ENCODE measurements at places on chromosomes 7 and 10.

GRCh38 chr10:118358327-118358726 lies 16.2 kb upstream of the FAM204A start:
- DNase-seq, result no peak

GRCh38 chr10:3949711-3950110 lies 164.7 kb upstream of the KLF6 start:
- no peak for DNase-seq

DNA sequence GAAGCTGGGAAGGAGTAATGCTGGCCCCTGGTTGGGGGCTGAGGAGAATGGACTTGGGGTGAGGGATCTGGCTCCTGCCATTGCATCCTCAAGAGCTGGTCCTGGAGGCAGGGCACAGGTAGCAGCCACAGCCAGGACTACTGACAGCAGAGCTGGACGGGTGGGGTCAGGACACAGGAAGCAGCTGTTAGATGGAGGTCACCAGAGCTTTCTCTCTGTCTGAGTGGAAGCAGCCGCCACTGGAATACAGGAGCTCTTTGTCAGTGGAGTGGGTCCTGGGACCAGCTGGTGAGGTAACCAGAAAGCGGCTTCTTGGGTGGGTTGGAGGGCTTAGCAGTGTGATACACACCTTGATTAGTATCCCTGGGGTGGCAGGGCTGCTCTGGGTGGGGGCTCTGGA lies 58.1 kb upstream of the AQP1 start:
- no peak for DNase-seq

GRCh38 chr10:7333961-7334641 lies 76.7 kb downstream of the SFMBT2 start:
- DNase-seq, result no peak

GRCh38 chr10:131997366-131998049 lies 15.8 kb upstream of the BNIP3 start:
- DNase-seq, result peak; percentile 58

- peak; percentile 90 for DNase-seq
These were observed 103.3 kb downstream of the DNMBP start for GRCh38 chr10:99906470-99906869.

- peak; percentile 91 for DNase-seq
These were observed 82.7 kb upstream of the C1GALT1 start for GRCh38 chr7:7099584-7100014.

DNA sequence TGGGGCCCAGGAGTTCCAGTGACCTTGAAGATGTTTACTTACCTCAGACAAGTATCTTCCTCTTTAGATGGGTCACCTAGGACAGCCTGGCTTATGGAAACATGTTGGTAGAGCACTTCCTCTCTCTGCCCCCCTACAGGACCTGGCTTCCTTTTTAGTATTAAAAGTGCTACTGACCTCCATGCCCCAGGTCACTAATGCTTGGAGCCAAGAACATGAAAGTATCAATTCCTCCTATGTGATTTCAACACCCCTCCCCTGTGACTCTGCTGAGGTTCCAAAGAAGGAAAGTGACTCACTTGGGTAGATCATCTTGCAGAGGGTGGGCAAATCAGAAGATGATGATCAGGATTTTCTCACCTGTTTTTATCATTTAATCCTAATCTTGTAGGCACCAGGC lies 125.3 kb upstream of the CCDC6 start:
- DNase-seq, result no peak

GRCh38 chr7:41029072-41029499 lies 673.8 kb downstream of the INHBA start:
- peak; percentile 98 for DNase-seq

- DNase-seq, result no peak
These were observed 29.6 kb downstream of the AMZ1 start for GRCh38 chr7:2717293-2718261.

DNA sequence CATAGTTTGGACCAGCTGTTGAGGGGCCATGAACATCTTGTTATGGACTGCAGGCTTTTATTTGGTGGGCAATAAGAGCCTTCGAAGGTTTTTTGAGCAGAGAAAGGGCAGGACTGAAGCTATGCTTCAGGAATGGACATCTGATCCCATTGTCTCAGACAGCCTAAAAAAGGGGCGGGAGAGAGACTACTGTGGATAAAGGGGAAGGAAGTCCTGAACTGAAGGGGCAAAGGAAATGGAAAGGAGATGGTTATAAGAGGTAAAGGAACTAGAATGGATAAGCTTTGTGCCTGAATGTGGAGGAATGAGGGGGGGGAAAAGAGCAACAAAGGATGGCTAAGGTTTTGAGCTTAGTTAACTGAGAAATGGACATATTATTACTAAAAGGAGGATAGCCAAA lies 172.5 kb downstream of the SKAP2 start:
- DNase-seq, result no peak

- no peak for DNase-seq
These were observed 109.8 kb upstream of the WNT16 start for GRCh38 chr7:121219026-121219425.

- DNase-seq, result no peak
These were observed 82.6 kb upstream of the ASAH2 start for GRCh38 chr10:50333872-50334271.

DNA sequence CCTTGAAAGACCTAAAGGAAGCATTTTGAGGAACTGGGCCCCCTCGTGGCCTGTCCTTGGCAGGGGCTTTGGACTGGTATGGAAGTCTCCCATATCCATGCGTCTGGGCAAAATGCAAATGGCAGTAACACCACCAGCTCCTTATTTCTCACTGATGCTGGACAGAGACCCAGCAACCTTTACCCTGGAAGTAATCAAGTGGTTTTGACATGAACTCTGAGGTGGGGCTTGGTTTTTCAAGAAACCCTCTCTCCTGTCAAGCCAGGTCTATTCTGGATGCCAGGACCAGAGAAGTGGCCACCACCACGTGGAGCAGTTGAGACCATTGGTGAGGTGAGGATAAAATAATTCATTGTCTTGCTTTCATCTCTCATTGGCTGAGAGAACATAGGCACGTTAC lies 84.4 kb downstream of the OTUD1 start:
- no peak for DNase-seq

GRCh38 chr7:100489824-100490223 lies 6.1 kb downstream of the NYAP1 start:
- peak; percentile 91 for DNase-seq

DNA sequence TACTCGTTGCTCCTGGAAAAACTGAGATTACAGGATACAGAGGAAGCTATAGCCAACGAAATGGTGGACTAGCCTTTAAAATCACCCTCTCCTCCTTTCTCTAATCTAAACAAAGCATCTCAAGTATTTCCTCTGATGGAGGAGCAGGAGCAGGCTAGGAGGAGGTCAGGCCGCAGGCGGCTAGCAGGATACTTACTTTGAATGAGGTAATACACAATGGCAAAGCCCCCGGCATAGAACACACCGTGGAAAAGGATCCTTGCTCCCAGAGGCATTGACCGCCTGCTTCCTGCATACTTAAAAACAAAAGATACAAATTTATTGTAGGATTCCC lies 64.4 kb downstream of the STK17A start:
- DNase-seq, result peak; percentile 71

DNA sequence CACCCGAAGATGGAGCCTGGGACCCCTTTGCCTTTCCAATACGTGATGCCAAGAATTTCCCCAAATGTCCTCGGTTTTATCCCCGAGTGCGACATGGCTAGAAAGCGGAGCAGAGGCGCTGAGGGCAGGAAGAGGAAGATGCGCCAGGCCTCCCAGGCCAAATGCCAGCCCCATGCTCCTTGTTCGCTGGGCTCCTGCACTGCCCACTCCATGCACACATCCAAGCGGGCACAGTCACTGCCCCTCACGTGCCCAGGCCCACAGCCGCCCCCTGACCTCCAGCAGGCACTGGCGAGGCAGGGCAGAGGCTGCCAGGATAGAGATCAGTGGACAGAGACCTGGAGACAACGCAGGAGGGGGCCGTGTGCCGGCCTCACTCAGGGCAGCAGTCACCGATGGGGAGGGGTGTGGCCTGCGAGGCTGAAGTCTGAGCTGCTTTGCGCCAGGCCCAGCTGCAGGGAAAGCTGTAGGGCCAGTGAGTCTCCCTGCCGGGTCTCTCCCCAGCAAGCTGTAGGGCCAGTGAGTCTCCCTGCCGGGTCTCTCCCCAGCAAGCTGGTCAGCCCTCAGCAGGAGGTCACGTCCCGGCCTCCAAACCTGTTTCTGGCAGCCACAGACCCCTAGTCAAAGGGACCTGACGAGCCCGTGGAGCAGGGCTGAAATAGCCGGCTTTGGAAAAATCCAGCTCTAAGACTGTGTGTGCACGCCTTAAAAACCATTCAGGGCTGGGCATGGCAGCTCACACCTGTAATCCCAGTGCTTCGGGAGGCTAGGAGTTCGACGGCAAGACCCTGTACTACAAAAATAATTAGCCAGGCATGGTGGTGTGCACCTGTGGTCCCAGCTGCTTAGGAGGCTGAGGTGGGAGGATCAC lies 100.6 kb upstream of the DIP2C start:
- no peak for DNase-seq

- no peak for DNase-seq
These were observed 116.9 kb upstream of the KLF14 start for GRCh38 chr7:130850956-130851355.

- no peak for DNase-seq
These were observed 41.9 kb downstream of the NKX6-2 start for GRCh38 chr10:132743925-132744490.

- DNase-seq, result no peak
These were observed 158.5 kb downstream of the C10orf105 start for GRCh38 chr10:71561003-71561574.

Data from HCEC 1CT (cell line).